ENCODE measurements at places on chromosomes 12 and 14.

GRCh38 chr12:11026118-11026517, 3.7 kb upstream of the TAS2R19 start:
- DNase-seq = no peak

- no peak for DNase-seq
Observed at GRCh38 chr12:55745361-55746173, 2.6 kb downstream of the GDF11 start.

DNA sequence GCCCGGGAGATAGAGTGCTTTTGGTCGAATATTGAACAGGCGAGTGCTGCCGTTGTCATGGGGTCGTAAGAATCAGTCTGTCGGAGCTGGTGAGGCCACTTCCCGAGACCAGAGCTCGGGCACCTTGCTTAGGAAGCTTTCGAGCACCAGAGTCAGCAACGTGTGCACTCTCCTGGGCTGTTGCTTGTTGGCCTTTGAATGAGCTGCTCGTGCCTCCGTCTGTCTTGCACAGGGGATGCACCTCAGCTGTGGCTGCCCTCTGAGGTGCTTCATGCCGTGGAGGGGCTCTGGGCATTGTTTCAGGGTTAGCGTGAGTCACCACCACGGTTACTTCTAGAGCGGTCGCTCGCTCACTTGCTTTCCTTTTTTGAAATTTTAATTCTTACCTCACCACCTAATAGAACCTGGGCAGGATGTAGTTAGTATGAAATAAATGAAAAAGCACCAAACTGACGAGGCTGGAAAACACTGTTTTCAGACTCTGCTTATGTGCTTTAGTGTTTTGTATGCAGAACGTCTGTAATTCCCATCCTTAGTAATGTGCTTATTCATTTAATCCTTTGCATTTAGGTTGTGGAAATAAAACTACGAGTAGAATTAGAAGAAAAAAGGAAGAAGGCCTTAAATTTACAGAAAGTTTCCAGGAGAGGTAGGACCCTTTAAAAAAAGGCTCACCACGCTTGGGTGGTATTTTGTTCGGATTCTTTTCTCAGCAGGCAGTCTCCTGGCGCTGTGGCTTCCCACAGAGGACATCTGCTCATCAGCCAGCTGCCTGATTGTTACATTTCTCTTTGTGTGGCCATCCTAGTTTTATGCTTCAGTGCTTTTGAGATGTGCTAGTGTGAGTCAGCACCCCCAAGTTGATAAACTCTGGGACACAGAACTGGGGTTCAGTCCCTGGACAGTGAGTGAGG, 40.6 kb downstream of the EP400 start:
- DNase-seq = no peak

- DNase-seq = no peak
Observed at GRCh38 chr12:89206390-89206789, 145.9 kb downstream of the DUSP6 start.

DNA sequence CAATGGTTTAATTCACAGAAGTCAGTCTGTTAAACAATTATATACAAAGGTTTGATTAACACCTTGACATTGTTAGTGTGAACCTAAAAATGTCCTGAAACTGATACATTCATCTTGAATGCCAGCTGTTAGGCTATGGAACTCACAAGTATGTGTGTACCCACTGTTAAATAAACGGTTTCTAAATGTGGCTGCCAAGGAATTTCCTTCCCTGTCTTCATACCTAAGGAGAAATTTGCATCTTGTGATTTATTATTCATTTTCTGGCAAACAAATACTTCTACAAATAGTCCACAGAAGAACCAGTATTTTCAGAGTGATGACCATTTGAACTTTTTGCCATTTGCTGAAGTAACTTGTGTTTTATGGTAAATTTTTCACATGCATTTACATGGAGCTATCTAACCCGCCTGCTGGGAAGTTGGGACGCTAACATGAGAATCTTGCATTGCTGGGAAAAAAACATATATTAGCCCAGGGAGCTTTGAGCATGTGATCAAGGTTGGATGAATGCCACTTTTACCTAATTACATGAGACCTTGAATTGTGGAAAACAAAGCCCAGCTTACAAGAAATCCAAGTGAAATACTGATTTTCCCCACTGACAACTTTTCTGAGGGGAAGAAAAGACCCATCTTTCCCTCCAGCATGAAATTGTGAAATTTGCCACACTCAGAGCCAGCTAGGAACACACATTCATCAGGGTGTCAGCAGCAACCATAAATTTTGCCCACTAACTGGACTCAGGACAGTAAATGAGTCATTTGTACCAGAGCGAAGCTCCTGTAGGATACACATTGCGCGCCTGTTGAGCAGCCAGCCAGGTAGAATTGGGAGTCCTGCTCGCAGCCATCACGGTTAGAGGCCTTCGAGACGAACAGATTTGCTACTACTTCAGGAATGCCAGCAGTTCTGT, 118.0 kb downstream of the KICS2 start:
- peak; percentile 40 for DNase-seq

DNA sequence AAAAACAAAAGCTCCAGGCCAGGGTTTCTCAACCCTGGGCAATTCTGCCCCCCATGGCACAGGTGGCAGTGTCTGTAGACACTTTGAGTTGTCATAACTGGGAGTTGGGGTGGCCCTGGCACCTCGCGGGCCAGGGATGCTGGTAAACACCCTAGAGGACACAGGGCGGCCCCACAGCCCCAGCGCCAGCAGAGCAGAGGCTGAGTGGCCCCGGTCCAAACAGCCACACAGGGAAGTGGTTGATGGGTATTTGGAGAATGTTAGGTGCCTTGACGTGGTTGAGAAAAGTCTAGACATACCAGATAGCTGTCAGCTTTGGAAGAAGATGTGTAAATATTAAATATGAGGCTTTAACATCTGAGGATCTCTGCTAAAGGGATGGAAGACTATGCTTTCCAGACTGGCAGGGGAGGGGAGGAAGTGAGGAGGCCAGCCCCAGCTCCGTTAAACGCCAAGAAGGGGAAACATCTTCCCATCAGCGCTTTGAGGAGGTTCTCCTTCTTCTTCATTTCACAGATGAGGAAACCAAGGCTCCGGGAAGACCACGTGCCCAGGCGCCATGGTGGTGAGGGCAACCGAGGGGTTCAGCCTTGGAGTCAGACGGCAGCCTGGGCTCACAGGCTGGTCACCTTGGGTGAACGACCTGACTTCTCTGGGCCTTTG, 103.7 kb downstream of the SCARB1 start:
- peak; percentile 60 for DNase-seq

- DNase-seq = peak; percentile 15
Observed at GRCh38 chr12:16281157-16281556, 3.7 kb upstream of the SLC15A5 start.

DNA sequence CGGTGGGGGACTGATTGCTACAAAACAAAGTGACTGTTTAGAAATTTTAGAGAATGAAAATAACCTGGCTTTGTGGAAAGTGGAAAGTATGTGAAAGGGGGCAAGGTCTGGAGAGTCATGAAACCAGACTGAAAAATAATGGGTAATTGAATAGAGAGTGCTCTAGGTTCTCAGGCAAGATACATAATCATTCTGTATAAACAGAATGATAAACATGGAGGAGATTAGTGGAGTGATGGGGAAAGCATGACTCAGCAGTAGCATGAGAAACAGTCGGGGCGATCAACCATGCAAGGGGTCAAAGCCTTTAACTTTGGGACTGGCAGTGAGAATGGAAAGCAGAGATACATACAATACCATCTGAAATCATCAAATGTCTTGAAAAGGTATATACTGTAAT, 332.5 kb downstream of the CCER1 start:
- DNase-seq = no peak

DNA sequence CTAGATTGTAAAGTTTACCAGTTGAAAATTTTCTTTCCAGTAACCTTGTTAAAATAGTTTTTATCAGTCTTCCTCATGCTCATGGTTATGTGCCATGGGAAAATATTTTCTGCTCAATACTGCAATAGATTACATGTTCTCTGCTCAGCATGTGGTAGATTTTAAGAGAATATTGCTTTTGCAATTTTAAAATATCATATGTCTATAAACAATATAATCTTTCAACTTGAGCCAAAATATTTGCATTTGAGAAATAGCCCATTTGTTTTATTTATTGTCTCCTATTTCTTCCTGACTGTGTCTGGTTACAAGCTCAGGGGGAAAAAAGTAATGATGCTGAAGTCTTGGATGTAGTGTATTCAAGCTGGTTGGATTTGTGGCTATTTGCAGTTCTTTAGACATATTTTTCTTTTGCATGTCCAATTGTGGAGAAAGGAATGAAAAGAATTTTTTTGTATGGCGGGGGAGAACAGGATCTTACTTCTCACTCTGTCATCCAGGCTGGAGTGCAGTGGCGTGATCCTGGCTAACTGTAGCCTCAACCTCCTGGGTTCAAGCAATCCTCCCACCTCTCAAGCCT, 342.6 kb upstream of the NAV3 start:
- peak; percentile 22 for DNase-seq

- peak; percentile 85 for DNase-seq
Observed at GRCh38 chr12:22527999-22528398, 16.3 kb downstream of the C2CD5 start.
